ENCODE measurements at places on chromosomes 2 and 18.

DNA sequence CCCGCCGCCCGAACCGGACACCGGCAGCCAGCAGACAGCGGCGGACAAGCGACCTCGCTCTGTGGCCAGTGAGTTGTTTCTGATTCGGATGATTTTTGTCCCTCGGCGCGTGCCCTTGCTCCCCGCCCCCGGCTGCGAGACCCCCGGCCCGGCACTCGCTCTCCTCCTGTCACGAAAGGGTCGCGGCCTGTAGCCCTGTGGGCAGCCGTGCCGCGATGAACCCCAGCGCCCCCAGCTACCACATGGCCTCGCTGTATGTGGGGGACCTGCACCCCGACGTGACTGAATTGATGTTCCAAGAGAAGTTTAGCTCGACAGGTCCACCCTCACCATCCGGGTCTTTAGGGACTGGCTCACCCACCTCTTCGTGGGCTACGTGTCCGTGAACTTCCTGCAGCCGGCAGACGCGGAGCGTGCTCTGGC lies 1257.5 kb upstream of the ACVR2A start:
- no peak for DNase-seq

DNA sequence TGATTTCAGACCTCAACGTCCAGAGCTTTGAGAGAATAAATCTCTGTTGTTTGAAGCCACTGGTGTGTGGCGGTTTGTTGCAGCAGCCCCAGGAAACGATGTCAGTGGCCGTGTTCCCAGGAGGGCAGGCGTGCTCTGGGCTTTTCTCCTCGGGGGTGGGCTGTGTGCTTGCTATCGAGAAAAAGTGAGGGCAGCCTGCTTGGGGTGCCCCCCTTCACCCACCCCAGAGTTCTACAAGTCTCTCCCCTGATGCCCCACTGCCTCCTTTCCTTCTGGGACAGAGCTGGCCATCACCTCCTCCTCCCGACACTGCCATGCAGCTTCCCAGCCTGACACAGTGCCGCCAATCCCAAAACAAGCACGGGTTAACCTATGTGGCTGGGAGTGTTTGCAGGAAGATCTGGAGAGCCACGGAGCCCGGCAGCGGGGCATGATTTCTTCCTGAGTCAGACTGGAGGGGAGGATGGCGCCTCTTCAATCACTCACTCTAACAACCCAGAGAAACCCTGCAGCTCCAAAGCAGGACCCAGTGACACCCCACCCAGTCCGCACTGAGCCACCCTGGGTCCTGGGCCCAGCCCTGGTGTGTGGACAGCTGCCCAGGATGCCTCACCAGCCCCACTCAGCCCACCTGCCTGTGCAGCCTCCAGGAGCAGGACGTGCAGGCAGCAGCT lies 213.7 kb upstream of the RAB6C start:
- DNase-seq: no peak

DNA sequence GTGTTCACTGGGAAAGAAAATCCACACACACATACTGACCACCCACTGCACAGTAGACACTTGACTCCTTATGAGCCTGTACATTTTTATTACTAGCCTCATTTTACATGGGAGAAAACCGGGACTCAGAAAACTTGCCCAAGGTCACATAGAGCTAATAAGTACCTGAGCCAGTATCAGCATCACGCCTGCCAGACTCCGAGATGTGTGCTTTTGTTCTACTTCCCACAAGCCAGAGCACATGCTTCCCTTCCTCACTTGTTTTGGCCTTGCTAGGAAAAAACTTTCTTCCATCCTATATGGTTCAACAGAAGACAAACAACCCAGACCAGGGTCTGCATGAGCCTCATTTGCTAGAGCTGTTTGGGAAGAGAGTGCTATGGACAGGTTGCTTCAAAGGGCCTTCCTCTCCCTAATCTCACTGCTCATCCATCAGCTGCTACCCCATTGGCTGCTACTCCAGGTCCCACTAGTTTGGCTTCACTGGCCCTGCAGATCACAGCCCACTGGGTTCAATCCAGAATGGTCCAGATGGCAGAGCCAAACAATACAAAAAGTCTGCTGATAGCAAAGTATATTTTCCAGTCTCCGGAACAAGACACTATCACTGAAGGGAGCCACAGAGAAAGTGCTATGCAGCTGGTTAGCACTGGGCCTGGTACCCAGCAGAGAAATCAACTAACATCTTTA lies 63.9 kb downstream of the STK39 start:
- DNase-seq: no peak

DNA sequence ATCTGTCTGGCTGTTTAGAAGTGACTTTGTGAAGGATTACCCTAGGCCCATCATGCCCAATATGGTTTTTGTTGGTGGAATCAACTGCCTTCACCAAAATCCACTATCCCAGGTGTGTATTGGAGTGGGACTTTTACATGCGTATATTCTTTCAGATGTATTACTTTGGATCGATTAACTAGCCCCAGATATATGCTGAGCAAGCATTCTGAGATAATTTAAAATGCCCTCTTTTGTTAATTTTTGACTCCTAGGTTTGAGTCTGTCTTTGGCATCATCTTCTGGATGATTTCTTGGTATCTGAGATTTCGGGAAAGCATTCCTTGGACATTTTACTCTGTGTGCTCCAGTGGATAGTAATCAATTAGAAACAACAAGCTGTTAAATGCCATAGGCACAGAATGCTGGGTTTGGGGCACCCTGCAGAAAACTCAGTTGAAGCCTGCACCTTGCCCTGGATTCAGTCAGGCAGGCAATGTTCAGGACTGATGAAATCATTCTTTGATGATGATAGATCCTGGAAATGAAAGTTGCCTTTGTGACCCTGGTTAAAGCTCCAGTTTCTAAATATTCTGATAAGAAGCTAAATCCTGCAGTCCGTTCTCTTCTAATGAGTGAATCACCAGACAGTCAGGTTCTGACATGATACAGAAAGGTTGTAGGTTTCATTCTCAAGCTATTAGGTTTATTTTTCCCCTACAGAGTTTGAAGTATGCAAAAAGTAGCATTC lies 1.1 kb downstream of the UGT1A1 start:
- no peak for DNase-seq

DNA sequence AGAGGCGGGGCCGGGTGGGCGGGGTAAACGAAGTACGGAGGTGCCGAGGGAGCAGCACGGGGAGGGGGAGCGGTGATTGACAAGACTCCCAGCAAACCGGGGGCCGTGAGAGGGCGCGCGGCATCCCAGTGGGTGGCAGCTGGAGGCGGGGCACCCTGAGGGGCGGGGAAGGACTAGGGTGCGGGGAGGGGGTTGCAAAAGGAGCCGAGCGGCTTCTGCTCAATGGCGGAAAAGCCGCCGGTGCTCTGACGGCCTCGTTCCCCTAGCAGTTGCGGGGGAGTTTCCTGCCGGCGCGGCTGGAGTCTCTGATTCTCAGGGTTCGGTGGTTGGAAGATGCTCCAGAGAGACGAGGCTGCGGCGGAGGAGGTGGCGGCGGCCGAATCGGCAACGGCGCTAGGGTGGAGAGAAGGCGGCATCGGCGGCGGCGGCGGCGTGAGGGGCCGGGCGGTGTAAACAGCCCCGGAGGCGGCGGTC lies at the start of gene PPM1B:
Gene PPM1B, plus strand, starts transcription at position 195 of the 474 bp plus-strand sequence. CDS start 32,325 bp downstream, outside the sequence.
- DNase-seq: peak; percentile 99

GRCh38 chr2:43239981-43240765 lies 13.8 kb upstream of the ZFP36L2 start:
- no peak for DNase-seq

- DNase-seq: no peak
Measured at GRCh38 chr2:121028577-121028976, 256.4 kb downstream of the TFCP2L1 start.

DNA sequence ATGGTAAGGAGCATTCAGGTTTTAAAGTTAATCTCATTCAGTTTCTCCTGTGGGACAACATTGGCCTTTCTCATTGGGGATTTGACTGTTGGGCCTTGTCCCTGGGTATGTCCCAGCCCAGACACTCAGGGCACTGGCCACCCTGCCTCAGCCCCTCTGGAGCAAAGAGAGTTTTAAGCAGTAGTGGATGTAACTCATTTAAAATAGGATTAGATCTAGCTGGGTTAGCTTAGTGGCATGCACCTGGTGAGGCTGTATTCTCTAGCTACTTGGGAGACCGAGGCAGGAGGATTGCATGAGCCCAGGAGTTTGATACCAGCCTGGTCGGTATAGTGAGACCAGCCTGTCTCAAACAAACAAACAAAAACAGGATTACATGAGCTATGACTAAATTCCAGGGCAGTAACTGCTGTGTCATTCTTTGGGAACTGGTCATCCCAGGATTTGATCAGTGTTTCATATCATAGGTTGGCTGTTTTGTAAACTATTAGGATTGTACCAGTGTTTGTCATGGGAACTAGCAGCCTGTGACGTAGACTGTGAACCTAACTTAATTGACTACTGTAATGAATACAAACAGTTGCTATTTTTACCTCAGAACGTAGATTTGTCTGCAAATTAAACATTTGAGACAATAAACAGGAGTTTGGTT lies 12.5 kb downstream of the INPP4A start:
- no peak for DNase-seq

DNA sequence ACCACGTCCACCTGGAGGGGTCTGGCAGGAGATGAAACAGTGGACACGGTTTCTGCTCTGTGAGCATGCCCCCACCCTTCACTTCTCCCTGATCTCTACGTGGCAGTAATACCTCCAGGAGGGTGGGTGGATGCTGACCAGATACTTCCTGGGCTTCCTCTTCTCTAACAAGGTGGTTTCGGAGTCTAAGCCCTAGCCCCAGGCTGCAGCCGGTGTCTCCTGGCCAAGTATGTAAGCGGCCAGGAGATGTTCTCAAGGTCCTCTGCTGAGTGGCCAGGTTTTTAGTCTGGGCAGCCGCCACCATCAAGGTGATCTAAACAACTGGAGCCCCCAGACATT lies 101.8 kb upstream of the ASB18 start:
- no peak for DNase-seq

- no peak for DNase-seq
Measured at GRCh38 chr2:113370030-113370429, 67.5 kb upstream of the ZNG1B start.

DNA sequence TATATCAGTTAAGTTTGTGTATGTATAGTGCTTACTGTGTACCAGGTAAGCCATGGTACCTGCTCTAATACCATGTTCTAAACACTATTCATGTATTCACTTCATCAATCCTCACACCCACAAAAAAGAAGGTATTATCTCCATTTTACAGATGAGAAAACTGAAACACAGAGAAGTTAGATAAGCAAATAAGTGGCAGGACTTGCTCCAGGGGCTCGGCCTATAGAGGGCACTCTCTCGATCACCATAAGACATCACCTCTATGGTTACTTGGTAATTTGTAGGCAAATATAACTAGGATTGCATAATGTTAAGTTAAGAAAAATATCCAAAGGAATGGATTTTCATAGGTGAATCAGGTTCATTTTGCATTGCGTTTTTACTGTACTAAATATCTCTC lies 118.1 kb upstream of the FN1 start:
- DNase-seq: no peak

DNA sequence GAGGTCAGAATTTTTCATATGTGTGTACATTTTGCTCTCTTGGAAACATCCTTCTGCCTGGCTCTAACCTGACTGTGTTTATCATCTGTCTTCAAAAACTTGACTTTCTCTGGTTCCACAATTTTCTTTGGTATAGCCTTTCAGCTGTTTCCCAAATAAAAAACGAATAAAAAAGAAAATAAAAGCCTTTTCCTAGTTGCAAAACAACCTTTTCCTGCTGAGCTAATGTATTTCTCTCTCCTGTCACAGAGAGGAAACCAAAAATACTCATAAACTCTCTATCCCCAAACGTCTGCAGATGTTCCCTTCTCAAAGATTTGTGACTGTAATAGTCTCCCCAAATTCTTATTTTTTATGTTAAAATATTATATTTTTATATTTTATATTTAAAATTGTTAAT lies 505.3 kb upstream of the SLC39A10 start:
- DNase-seq: no peak

- DNase-seq: no peak
Measured at GRCh38 chr2:98027538-98027937, 31.8 kb upstream of the TMEM131 start.

DNA sequence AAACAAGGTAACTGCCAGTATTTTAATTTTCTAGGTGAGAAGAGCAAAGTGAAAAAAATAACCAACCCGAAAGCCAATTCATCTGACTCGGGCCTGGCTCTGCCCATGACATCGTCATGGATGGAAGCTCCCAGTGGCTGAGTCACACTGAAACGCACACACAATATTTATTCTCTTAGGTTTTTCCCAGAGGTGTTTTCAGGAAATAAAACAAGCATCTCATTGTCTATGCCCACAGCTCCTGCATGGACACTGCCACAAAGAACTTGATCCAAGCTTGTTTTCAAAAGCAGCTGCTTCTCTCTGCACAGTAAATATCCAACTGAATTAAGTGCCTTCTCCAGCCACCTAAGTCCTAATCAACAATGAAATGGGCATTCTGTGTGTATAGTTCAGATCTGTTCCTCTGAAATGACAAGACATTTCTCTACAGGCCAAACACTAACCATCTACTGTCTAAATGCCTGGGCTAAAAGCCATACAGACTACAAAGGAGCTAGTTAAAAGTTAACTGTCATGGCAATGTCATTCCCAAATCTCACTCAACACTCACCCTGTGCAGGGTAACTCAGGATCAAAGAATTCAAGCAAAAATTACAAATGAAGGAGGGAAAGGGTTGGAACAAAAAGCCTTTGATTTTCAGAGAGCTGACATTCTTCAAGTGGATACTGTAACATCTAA lies 62.9 kb downstream of the RPL31 start:
- no peak for DNase-seq

DNA sequence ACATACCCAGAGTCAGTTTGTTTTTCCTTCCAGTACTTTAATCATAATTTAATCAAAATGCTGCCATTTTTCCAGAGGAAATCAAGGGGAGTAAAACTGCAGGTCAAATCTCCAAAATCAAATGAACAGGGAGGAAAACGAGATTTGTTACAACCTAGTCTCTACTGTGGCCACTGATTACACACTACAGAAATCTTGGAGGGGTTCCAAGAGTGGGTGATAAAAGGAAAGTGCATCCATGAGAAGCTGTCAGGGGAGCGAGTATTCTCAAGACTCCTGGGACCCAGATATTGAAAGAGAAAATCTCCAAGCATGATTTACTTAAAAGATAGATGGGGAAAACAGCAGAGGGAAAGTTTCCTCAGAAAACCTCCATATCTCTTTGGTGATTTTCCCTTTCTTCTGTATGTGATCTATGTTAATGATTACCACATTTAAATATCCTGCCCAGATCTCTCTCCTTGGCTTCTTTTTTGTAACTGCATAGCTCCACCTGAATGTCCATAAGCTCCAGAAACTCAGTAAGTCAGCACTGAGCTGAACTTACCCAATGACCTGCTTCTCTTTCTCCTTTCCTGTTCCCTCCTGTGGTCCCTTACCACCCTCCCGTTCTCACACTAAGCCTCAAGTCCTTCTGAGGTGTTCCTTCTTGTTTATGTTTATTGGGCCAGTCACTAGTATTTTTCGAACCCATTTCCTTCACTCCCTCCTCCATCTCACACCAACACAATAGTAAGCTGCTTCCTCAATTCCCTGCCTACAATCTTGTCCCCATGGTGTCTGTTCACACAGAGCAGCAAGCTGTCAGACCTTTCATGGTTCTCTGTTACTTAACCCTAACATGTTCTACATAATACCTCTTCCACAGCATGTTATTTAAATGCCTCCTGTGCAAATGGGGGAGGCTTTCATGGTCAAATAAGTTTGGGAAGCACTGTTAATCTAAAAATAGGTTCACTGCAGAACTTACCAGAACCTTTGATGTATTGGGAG lies 73.9 kb upstream of the TWSG1 start:
- DNase-seq: no peak

All from activated T-cell treated with anti-CD3 and anti-CD28 coated beads for 48 hours (primary cell).